ENCODE measurements at places on chromosomes 4 and X.

- DNase-seq = no peak
Observed at GRCh38 chr4:85508654-85509053, 33.7 kb downstream of the ARHGAP24 start.

DNA sequence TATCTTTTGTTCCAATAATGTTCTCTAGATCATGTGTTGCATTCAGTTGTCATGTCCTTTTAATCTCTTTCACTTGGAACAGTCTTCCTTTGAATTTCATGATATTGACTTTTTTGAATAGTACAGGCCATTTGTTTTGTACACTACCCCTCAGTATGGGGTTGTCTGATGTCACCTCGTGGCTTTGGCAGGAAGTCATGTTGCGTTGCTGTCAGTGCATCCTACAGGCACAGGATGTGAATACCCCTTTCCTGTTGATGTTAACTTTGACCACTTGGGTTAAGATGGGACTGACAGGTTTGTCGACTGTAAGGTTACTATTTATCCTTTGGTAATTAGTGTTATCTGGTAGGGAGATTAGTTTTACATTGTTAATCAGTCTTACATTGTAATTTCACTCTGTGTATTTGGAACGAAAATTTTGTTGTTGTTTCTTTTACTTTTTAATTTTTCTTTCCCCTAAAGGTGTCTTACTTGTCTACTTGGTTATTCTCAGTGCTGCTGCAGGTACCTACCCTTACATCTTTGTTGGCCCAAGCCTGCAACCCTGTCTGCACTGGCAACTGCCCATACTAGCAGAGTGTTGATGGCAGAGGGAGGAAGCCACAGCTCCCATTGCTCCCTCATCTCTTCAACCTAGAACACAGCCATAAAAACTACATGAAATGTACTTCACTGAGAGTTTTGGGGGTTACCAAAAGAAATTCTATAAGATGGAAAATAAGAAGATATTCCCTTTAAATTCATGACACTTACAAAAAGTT is 14.7 kb upstream of the ATP8A1 start:
- DNase-seq = no peak

- peak; percentile 59 for DNase-seq
Observed at GRCh38 chr4:129218360-129218759, 122.4 kb downstream of the C4orf33 start.

DNA sequence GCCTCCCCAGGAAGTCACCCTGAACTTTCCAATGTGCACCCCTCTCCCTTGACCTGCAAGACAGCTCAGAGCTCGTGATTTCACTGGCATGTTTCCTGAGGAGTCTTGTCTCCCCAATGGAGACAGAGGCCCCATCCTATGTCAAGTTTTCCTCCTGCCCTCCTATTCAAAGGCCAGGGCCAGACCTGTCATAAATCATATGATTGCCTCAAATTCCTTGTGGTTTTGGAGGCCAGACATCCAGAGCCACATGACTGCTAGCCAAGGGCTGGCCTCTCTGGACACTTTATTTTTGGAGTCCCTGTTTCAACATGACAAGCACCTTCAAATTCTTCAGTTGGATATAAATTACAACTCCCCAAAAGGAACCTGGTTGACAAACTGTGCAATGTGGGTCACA is 76.0 kb upstream of the TFDP3 start:
- DNase-seq = no peak

GRCh38 chrX:118325453-118325852 is 20.5 kb upstream of the WDR44 start:
- DNase-seq = peak; percentile 10

- DNase-seq = no peak
Observed at GRCh38 chrX:24607616-24608015, 39.5 kb downstream of the PCYT1B start.

- DNase-seq = no peak
Observed at GRCh38 chrX:46236411-46236810, 308.8 kb downstream of the ZNF674 start.

Data from DMS53 (cell line).